GOT3 (cell line): ENCODE measurements at places on chromosomes 5 and 9.

DNA sequence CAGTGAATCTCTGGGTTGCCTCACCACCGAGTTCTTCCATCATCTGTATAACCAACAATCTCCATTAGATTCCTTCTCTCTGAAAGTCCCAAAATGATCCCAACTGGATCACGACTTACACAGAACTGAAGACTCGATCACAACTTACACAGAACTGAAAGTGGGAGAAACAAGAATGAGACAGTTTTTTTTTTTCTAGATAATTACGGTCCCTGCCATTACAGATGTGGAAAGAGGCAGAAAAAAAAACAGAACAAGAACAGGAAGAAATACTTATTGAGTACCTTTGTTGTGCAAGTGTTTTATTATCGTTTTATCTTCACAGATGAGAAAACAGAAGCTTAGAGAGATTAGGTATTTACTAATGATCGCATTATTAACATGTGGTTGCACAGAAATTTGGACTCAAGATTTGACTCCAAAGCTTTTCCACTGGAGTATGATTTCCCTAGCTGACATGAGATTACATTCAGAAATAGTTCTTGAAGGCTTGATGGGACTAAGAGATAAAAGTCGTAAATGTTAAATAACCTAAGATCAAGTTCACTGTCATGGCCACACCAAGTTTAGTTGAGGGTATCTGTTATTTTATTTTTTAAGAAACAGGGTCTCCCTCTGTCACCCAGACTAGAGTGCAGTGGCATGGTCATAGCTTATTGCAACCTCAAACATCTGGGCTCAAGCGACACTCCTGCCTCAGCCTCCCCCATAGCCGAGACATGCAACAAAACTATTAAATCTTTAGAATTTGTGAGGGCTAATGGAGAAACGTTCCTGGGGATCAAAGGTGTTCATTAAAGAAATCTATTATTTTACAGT is 8.9 kb downstream of the PLK2 start:
- no peak for DNase-seq

GRCh38 chr9:128781187-128782070 is 5.6 kb upstream of the TBC1D13 start:
- DNase-seq, result no peak

GRCh38 chr5:84791730-84792129 is 407.1 kb upstream of the EDIL3 start:
- DNase-seq, result no peak

DNA sequence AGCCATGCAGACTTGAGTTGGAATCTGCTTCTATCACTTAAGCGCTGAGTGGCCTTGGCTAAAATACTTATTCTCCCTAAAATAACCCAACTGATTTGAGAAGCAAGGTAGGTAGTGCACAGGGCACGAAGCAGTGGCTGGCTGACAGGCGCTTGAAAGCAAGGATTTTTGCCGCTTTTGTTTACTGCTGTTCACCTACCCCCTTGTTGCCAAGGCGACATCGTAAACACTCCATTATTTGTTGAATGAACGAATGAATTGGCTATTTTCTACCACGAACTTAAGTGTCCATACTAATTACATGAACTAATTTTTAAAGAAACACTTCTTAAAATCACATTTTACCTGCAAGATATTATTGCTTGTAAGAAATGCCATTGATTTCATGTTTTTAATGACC is 98.0 kb downstream of the ANKH start:
- DNase-seq, result no peak

- no peak for DNase-seq
Measured at GRCh38 chr5:168153263-168153875, 138.1 kb upstream of the WWC1 start.
